Camera-type eye (tissue), 1 donor: ENCODE measurements at places on chromosomes 1 and 21. TPM values are rescaled to one million over a fixed set of nuclear protein-coding genes. Genes with fewer than 3 reads are reported as not detected.

The C4BPA gene
- not detected for total RNA-seq

The TFAP2E gene
- total RNA-seq, result 5.5 TPM

The NLRP3 gene
- 2.2 TPM for total RNA-seq

The CRB1 gene
- total RNA-seq, result 184 TPM

The IGSF5 gene
- total RNA-seq, result 1.4 TPM

The TTLL10 gene
- total RNA-seq, result not detected

The OLFML2B gene
- 52.4 TPM for total RNA-seq

The RSRP1 gene
- total RNA-seq, result 147 TPM

The LGALS8 gene
- total RNA-seq, result 110 TPM

The RHD gene
- total RNA-seq, result 0.49 TPM

The LENEP gene
- 6.0 TPM for total RNA-seq

The OR2AJ1 gene
- not detected for total RNA-seq

The ACADM gene
- total RNA-seq, result 77.6 TPM
